Thyroid gland (tissue), 4 donors: ENCODE measurements at places on chromosomes 6 and 20. TPM values are rescaled to one million over a fixed set of nuclear protein-coding genes. Genes with fewer than 3 reads are reported as not detected.

Gene TREM2
- total RNA-seq = 1.0 TPM

Gene TBC1D22B
- 15.7 TPM for total RNA-seq

DNA sequence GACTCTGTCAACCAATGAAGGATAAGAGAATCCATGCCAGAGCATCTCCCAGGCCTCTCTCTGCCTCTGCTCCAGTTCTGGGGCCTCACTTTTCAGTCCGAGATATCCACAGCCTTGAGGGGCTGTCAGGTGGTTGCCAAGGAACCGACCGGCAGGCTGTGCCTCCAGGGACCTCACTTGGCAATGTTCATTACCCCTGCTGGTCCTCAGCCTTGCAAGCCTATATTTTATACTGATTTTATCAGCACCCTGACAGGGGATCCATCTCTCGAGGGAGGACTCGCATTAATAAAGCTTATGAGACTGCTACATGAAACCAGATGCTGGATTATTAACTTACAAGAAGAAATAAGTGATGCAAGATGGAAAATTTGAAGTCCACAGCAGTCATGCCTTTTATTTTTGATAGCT is 39.9 kb downstream of the TMC2 start:
- no peaks in the 10 kb centered on the region for H3K36me3 ChIP-seq
- no peak for DNase-seq
- H3K27ac ChIP-seq = no peak overlapping the region

DNA sequence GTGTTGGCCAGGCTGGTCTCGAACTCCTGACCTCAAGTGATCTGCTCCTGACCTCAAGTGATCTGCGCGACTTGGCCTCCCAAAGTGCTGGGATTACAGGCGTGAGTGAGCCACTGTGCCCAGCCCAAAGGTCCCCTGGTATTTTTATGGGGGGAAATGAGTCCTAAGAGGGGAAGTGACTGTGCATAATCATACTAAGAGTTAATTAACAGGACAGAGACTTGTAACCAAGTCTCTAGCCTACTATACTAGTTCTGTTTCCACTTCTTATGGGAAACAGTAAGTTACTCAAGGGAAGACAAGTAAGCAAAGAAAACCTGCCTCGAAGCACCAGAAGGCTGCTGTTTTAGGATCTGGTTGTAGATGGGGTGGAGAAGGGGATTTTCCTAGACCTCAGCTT is 27.9 kb downstream of the TCF15 start:
- no peak overlapping the region for H3K4me3 ChIP-seq
- no peaks in the 10 kb centered on the region for H3K4me1 ChIP-seq
- H3K36me3 ChIP-seq = no peaks in the 10 kb centered on the region
- DNase-seq = no peak
- H3K27ac ChIP-seq = no peak overlapping the region

DNA sequence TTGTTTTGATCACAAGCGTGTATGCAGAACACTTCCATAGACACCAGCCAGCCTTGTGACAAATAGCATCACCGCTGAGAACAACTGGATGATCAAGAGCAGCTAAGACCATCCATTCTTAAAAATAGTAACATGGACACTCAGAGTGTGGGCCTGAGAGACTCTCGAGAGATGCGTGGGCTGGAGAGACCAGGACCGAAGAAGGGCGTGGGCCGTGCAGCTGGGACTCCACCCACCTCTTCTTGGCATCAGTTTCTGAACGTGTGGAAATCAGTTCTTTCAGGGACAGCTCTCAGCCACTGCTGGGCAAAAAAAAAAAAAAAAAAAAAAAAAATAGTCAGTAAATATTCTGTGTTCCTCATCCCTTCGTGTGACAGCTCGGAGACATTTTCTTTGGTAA is 314.5 kb upstream of the CDH4 start:
- H3K27me3 ChIP-seq = no peaks in the 10 kb centered on the region
- no peaks in the 10 kb centered on the region for H3K4me1 ChIP-seq
- H3K27ac ChIP-seq = no peak overlapping the region

- no peak for DNase-seq
- H3K4me3 ChIP-seq = no peak overlapping the region
- H3K27ac ChIP-seq = no peak overlapping the region
- no peaks in the 10 kb centered on the region for H3K36me3 ChIP-seq
Observed at GRCh38 chr20:33013701-33014326, 6.3 kb downstream of the BPIFB2 start.

DNA sequence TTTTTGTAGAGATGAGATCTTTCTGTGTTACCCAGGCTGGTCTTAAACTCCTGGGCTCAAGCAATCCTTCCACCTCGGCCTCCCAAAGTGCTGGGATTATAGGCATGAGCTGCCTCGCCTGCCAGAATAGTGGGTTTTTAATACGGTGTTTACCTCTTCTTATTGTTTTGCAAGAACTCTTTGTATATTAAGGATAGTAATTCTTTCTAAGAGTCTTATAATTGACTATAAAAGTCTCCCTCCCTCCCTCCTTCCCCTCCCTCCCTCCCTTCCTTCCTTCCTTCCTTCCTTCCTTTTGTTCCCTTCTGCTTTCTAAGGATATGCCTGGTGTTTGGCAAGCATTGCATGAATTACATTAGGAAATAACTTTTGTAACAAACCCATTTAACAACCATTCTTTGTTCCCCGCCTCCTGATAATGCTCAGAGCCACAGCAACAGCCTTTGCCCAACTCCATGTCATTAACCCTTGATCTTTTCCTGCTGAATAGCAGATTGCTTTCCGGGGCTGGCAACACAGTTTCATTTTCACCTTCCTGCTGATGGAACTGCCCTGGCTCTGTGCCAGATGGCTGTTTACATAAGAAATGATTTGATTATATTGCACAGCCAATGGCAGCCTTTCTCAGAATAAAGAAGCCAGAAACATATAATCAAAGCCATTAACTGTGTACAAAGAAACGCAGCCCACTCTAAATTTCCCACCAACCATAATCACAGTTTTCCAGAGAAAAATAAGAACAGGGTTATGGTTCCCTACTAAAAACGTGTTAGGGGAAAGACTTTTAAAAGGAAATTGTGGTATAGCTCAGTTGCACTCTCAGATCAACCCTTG is 143.7 kb upstream of the PTPN1 start:
- DNase-seq = peak; percentile 85
- H3K27me3 ChIP-seq = no peaks in the 10 kb centered on the region
- peaks cover 10% of the 10 kb centered on the region for H3K4me1 ChIP-seq
- no peaks in the 10 kb centered on the region for H3K36me3 ChIP-seq
